ENCODE measurements at places on chromosomes 4 and X.

DNA sequence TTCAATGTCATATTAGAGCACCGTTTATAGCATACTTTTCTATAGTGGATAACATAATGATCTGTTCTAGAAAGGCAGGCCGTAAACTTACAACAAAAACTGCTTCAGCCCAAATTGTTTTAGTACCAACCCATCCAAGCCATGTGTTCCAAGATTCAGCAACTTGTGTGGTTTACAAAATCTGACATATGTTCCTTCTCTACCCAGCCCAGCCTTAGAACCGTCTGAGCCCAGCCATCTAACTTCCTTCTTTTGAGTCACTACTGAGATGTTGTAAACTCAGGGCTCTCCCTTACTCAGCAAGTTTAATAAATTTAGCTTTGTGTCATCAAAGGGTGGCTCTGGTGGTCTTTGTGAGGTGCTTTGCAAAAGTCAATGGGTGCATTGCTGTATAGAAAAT, 32.4 kb upstream of the REPS2 start:
- no peak for DNase-seq

GRCh38 chr4:42642101-42642797, 14.7 kb downstream of the ATP8A1 start:
- no peak for DNase-seq

DNA sequence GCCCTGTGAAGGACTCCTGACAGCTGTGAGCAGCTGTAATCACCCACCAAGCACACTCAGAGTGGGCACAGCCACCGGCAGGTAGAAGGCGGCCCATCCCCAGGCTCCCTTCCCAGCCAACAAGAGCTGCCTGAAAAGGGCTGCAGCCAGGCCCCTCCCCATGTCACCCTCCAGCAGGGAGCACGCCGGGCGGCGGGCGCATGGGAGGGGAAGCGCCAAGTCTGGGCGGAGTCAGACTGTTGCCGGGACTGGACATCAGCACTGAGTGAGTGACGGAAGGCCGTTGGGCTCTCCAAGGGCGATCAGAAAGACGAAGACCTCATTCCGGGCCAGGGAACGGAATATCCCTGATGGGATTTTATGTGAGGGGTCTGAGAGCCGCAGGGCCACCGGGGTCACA, 82.1 kb downstream of the PPP2R2C start:
- no peak for DNase-seq

DNA sequence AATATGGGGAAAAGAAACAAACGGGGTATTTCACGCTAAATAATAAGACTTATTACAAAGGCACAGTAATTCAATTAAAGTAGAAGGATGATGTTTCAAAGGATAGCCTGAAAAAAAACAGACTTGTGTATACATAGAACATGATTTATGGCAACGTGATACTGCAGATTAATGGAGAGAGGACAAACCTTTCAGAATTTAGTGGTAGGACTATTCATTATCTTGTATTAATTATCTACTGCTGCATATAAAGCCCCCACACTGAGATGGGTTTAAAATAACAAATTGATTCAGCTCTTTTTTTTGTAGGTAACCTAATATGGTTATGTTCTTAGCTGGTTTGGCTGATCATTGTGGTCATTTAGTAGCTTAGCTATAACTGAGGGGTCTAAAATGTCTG, 1269.0 kb downstream of the FSTL5 start:
- no peak for DNase-seq

- DNase-seq, result no peak
Observed at GRCh38 chr4:69828828-69829227, 31.1 kb downstream of the SULT1E1 start.

- DNase-seq, result no peak
Observed at GRCh38 chrX:67673741-67674274, 130.0 kb downstream of the AR start.

GRCh38 chrX:110201799-110202198, 116.1 kb downstream of the AMMECR1 start:
- DNase-seq, result no peak

DNA sequence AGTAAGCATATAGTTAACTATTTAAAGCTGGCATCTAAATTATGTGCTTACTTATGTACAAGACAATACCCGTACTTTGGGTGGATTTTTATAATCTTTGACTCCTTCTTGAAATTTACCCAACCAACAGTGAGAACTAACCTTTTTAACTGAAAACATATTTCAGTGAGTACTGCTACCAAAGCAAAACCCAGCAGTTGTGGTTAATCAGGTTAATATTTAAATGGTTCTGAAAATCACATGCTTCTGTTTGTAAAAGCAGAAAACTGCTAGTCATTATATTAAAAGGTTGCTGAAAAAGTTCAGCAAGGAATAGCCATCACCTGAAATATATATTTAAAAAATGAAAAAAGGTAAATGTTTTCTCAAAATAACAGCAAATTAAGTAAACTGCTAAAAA, 20.0 kb downstream of the UBE2D3 start:
- DNase-seq, result no peak

GRCh38 chrX:121579016-121579760, 531.8 kb downstream of the GLUD2 start:
- DNase-seq, result no peak

DNA sequence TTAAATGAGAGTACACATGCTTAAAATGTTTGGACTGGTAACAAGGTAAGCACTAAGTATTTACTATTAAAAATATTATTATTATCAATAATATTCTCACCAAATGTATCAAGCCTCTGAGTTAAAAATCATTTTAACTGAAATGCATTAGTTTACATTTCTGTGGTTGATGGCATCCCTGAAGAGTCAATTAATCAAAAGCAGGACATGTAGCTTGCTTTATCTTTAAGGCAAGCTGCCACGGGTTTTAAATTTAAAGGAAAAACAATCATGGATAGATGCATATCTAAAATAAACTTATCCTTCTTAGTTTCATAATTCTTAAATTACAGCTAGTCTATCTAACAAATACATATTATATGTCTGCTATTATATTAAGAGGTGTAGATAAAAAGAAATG, 584.8 kb upstream of the INTU start:
- DNase-seq, result no peak

DNA sequence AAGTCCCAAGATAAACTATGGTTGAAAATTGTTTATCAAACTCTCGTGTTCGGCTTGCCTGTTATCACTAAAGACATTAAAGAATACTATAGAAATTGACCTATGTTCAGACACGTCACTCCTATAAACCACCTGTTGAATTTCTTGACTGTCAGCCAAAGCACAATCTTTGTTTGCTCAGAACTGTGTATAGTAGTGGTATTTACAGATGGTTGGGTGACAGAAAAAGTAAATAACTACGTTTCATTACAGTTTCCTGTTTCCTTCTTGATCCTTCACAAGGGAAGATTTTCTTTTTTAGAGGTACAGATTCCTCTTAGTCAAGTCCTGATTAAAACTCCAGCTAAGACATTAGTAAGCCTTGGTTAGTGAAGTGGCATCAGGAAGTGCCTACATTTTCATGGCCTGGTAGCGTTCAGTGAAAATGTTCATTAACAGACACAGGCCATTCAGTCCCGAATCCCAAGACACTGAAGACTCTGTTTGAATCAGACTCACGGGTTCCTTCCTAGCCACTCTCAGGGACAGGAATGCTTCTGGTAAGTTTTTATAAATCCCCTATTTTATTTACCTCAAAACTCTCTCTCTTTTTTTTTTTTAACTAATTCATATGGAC, at the start of gene SMIM31:
TSS of gene SMIM31 (plus strand) at position 259 of the 616 bp plus-strand sequence. CDS start 16,313 bp downstream, outside the sequence.
- no peak for DNase-seq

GRCh38 chr4:83828601-83829000, 292.7 kb downstream of the GPAT3 start:
- DNase-seq, result no peak

GRCh38 chrX:35670889-35671288, 127.3 kb upstream of the MAGEB16 start:
- no peak for DNase-seq

DNA sequence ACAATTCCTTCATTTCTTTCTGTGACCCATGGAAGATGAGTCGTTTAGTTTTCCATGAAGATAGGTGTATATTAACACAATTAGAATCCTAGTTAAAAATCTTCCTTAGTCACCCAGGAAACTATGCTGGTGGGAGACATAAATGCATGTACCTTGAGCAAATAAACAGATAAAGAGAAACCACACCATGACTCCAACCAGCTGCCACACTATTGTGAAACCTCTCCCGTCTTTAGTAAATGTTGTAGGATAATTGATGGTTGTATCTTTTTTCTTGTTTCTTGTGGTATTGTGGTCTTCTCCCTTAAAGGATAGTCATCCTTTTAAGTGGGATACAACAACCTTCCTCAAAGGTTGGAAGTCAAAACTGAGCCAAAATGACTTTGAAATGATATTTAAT, 103.8 kb upstream of the LEF1 start:
- DNase-seq, result no peak

DNA sequence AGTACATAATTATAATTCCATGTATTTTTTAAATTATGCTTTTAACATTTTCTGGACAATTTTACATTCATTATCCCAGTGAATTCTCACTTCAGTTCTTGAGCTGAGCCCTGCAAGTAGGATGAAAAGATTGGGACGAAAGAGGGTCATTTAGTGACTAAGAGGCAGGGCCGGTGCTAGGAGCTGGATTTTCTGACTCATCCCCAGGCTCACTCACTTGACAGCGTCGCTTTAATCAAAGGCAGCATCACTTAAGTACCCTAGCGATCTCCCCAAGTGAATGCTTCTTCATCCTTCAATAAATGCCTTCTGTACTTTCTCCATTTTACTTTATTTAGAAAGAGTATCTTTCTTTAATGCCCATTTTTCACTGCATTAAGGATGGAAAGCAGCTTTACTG, 263.6 kb downstream of the HS3ST1 start:
- no peak for DNase-seq

DNA sequence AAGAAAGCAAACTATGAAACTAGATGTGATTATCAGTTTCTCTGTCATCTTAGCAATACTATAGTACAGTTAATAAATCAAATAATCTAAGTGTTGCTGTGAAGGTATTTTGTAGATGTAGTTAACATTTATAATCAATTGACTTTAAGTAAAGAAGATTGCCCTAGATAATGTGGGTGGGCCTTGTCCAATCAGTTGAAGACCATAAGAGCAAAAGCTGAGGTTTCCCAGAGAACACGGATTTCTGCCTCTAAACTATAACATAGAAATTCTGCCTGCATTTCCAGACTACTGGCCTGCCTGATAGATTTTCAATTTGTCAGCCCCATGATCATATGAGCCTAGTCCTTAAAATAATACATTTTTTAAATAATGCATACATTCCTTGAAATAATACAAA, 222.9 kb downstream of the PCDH18 start:
- DNase-seq, result no peak
